ENCODE measurements at places on chromosomes 5 and 9. TPM values are rescaled to one million over a fixed set of nuclear protein-coding genes. Genes with fewer than 3 reads are reported as not detected.

- DNase-seq: no peak
Observed at GRCh38 chr5:159515909-159516415, 185.7 kb upstream of the IL12B start.

DNA sequence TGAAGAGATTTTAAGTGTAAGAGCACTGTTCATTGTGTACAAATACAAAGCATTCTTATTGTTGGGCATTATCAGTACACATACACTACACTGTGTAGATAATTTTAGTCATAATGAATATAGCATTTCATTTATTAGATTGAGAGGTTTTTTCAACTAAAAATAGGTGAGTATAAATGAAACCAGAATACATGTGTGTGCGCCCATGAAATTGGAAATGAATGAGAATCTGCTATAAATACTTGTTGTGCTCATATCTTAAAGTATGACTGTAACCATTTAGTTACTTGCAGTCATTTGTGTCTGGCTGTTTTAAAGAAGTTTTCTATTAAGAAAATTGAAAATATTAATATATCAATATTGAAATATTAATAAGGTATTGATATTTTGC is 189.0 kb upstream of the MEF2C start:
- no peak for DNase-seq

- DNase-seq: no peak
Observed at GRCh38 chr5:109668668-109669422, 20.9 kb upstream of the MAN2A1 start.

GRCh38 chr9:84990416-84990815 is 320.9 kb downstream of the NTRK2 start:
- no peak for DNase-seq

- DNase-seq: no peak
Observed at GRCh38 chr9:114914139-114914538, 16.3 kb downstream of the TNFSF8 start.

- DNase-seq: peak; percentile 29
Observed at GRCh38 chr9:84668196-84669012, 1.1 kb upstream of the NTRK2 start.

Gene TMEM250
- 64.8 TPM for total RNA-seq

Gene PGM5
- total RNA-seq: 0.79 TPM

Data from kidney epithelial cell (primary cell).